Transverse colon (tissue), 4 donors: ENCODE measurements at places on chromosomes 4 and X. TPM values are rescaled to one million over a fixed set of nuclear protein-coding genes. Genes with fewer than 3 reads are reported as not detected.

FRAS1 gene
- total RNA-seq = 1.8 TPM

DNA sequence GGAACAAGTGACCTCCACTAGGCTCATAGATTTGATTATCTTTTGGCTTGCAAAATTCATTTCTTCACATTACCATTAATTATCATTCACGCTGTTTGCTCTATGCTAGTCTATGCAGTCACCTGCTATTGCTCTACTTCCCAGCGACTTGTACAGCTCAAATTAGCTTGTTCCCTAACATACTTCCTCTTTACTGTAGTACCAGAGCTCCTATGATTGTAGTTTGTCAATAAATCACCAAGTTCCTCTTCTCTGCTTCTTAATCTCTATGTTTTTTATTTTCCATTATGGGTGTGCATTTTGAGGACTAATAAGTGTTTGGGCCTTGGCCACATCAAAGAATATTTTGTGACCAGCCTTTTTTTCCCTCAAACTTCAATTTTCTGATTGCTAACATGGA is 6.2 kb upstream of the GSPT2 start:
- H3K36me3 ChIP-seq = no peaks in the 10 kb centered on the region
- DNase-seq = no peak
- H3K27me3 ChIP-seq = no peaks in the 10 kb centered on the region
- H3K4me3 ChIP-seq = no peak overlapping the region
- H3K4me1 ChIP-seq = no peaks in the 10 kb centered on the region

GRCh38 chr4:42080306-42080705 is 72.1 kb downstream of the BEND4 start:
- H3K4me3 ChIP-seq = no peak overlapping the region
- H3K27me3 ChIP-seq = no peaks in the 10 kb centered on the region
- H3K27ac ChIP-seq = no peak overlapping the region

HAND2 gene
- 38.4 TPM for total RNA-seq

- H3K36me3 ChIP-seq = no peaks in the 10 kb centered on the region
- no peak for DNase-seq
- no peaks in the 10 kb centered on the region for H3K27me3 ChIP-seq
- H3K4me1 ChIP-seq = no peaks in the 10 kb centered on the region
- no peak overlapping the region for H3K4me3 ChIP-seq
- H3K27ac ChIP-seq = no peak overlapping the region
Observed at GRCh38 chrX:123013141-123013540, 170.9 kb upstream of the GRIA3 start.

DNA sequence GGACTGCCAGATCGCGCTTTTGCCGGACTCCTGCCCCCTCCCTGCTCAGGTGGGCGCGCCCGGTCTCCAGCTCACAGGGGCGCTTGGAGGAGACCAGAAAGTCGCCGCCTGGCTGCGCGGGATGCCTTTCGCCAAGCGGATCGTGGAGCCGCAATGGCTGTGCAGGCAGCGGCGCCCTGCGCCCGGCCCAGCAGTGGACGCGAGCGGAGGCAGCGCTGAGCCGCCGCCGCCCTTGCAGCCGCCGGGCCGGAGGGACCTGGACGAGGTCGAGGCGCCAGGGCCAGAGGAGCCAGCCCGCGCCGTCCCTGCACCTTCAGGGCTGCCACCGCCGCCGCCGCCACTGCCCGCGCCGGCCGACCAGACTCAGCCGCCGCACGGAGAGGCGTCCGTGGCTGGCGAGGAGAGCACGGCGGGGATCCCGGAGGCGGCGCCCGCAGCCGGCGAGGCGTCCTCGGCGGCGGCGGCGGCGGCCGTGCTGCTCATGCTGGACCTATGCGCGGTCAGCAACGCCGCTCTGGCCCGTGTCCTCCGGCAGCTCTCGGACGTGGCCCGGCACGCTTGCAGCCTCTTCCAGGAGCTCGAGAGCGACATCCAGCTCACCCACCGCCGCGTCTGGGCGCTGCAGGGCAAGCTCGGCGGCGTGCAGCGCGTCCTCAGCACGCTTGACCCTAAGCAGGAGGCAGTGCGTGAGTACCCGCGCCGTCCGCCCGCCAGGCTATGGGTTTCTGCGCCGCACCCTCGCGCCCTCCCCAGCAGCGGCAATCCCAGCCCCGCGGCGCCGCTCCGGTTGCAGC is 834 bp downstream of the NHS start:
- H3K4me3 ChIP-seq = peak overlapping the region; percentile 48
- no peaks in the 10 kb centered on the region for H3K36me3 ChIP-seq
- peak overlapping the region; percentile 75 for H3K27ac ChIP-seq

DNA sequence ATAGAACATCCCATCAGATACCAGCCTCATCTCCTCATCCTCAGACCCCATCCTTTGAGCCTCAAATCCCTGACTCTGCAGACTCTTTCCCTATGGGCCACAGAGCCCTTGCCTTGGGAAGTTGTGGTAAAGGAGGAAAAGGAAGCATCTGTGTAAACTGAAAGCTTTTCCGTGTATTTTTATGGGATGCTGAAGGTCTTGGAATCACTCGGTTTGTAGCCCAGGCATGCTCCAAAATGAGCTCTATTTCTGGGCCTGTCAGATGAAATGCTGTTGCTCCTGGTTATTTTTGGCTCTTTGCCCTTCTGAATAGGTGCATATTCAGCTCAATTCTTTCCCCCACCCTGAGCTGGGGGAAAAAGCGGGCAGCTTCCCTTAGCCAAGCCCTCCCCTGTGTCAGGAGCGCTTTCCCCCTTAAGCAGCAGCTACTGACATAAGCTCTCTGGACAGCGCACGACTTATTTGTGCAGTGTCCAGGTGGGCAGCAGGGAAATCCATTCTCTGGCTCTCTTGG is 5.0 kb upstream of the SEL1L3 start:
- no peak overlapping the region for H3K27ac ChIP-seq
- no peaks in the 10 kb centered on the region for H3K4me1 ChIP-seq
- H3K36me3 ChIP-seq = no peaks in the 10 kb centered on the region
- DNase-seq = no peak

WDR44 gene
- 10.8 TPM for total RNA-seq

PNMA5 gene
- not detected for total RNA-seq

GRCh38 chr4:118158763-118159375 is 124.6 kb downstream of the NDST3 start:
- H3K27me3 ChIP-seq = no peaks in the 10 kb centered on the region
- DNase-seq = no peak
- no peak overlapping the region for H3K4me3 ChIP-seq
- H3K4me1 ChIP-seq = no peaks in the 10 kb centered on the region
- no peak overlapping the region for H3K27ac ChIP-seq

GRCh38 chr4:112055100-112055499 is 90.2 kb upstream of the FAM241A start:
- no peaks in the 10 kb centered on the region for H3K4me1 ChIP-seq
- H3K4me3 ChIP-seq = no peak overlapping the region
- H3K36me3 ChIP-seq = no peaks in the 10 kb centered on the region

EBP gene
- total RNA-seq = 59.5 TPM

DNA sequence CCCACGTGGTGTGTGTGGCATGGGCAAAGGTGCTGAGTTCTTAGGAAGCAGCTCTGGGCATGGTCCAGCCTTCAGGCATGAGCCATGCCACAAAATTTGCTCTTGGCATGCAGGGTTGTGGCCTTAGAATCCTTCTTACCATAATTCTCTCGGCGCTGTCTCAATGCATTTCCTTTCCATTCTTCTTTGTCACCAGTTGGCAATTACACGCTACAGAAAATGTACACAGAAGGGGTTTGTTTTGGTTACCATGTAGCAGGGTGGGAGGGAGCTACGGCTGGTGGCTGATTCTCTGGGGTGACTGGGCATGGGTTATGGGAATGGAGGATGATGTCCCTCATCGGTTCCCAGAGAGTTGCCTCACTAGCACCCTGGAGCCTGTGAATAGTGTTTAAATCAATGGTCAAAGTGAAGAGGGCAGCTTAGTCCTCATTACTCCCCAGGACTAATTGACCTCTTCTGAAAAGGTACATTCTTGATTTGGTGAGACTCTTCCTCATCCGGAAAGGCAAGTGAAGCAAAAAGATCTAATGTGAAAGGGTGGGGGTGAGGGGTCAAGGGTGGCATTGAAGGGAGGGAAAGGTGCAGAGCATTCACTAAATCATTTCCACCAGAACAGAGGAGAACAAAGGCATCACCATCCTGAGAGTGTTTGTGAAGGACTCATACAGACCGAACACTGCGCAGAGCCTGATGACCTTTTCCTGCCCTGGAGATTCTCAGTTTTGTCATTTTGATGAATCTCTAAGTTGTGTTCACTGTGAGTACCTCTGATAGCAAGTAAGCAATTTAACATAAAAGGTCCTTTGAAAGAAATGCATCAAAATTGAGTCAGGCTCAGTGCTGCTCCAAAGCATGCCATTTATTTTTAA is 199.8 kb upstream of the SFRP2 start:
- H3K4me3 ChIP-seq = no peak overlapping the region
- no peaks in the 10 kb centered on the region for H3K27me3 ChIP-seq
- no peak overlapping the region for H3K27ac ChIP-seq
- no peaks in the 10 kb centered on the region for H3K36me3 ChIP-seq
- no peaks in the 10 kb centered on the region for H3K4me1 ChIP-seq
- no peak for DNase-seq

DNA sequence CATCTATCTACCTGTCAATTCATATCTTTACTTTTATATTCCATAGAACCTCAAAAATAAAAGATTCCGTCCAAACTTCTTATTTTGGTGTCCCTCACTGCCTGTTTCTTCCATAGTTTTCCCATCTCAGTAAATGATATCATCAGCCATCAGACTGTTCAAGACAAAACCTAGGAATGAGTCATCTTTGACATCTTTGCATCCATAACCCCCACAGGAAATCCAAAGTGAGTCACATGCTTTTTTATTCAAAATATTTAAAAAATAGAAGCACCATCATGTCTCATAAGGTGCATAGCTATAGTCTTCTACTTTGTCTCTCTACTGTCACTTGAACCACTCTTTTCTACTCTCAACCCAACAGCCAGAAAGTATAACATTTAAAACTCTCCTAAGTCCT is 29.9 kb upstream of the CXXC4 start:
- H3K27me3 ChIP-seq = no peaks in the 10 kb centered on the region
- no peaks in the 10 kb centered on the region for H3K4me1 ChIP-seq
- no peak overlapping the region for H3K4me3 ChIP-seq
- no peak for DNase-seq

DNA sequence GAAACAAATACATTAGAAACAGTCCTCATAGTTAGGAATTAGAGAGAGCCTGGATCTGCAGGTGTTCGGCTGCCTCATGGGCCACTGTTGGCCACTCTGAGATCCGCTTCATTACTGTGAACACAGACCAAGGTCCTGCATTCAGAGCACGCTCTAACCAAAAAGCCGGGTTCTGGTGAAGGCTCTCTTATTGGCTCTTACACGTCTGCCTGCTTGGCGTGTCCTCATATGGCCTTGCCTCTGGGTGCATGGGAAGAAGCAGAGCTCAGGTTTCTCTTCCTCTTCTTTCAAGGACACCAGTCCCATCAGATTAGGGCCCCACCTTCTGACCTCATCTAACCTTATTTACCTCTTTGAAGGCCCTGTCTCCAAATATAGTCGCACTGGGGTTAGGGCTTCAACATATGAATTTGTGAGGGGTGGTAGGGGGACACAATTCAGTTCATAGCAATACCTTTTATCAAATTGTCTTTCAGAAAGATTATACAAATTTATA is 37.1 kb upstream of the ELF2 start:
- no peaks in the 10 kb centered on the region for H3K4me1 ChIP-seq
- peak; percentile 46 for DNase-seq
- no peak overlapping the region for H3K4me3 ChIP-seq
- H3K27me3 ChIP-seq = no peaks in the 10 kb centered on the region

DNA sequence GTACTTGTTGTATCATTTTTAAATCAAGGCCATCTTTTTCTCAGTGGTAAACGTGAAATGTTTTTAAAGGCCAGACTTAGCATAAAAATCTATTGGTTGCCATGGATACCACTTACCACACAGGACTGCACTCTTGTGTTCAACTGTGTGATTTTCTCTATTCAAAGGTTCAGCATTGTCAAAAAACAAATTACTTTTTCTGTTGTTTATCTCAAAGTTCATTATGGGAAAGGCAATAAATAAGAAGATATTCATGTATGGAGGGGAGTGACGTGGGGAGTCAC is 231.0 kb upstream of the GATB start:
- H3K4me1 ChIP-seq = peaks cover 4% of the 10 kb centered on the region
- no peak overlapping the region for H3K27ac ChIP-seq
- no peaks in the 10 kb centered on the region for H3K36me3 ChIP-seq
- no peak overlapping the region for H3K4me3 ChIP-seq
- no peaks in the 10 kb centered on the region for H3K27me3 ChIP-seq

DNA sequence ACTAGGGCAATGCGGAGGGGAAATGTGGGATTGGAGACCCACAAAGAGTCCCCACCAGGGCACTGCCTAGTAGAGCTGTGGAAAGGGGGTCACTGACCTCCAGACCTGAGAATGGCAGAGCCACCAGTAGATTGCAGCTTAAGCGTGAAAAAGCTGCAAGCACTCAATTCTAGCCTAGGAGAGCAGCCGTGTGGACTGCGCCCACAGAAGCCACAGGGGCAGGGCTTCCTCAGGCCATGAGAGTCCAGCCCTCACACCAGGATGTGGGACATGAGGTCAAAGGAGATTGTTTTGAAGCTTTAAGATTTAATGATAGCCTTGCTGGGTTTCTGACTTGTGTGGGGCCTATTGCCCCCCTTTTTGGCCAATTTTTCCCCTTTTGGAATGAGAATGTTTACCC is 379.0 kb downstream of the INPP4B start:
- no peak overlapping the region for H3K4me3 ChIP-seq
- H3K27ac ChIP-seq = no peak overlapping the region
- H3K4me1 ChIP-seq = no peaks in the 10 kb centered on the region
- no peaks in the 10 kb centered on the region for H3K27me3 ChIP-seq
- DNase-seq = no peak

ASB9 gene
- total RNA-seq = not detected

DNA sequence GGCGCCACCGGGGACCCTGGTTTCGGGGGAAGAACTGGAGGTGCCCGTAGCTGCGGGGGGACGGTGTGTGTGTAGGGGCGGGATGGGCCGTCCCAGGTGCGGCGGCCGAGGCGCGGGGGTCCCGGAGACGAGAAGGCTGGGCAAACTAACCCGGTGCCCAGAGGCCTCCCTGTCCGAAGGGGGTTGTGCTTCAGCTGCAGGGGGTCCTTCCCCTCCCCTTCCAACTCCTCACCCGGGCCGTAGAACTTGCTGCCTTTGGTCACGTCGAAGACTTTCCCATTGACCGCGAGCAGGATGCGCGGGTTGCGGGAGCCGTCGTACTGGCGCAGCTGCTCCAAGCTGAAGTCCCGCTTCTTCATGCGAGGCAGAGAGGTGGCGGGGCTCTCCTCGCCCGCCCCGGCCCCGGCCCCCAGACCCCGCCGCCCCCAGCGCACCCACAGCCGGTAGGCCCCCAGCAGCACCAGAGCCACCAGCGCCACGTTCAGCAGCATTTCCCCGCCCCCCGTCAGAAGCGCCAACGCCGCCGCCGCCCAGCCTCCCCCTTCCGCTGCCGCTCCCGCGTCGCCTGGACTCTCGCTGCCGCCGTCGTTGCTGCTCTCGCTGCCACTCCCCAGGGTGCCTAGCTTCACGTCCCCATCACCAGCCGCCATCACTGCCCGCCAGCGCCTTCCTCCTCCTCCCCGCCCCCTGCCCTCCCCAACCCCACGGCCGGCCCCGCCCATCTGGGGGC is at the start of gene PGRMC2:
Gene PGRMC2 (minus strand): TSS at position 673 of the 730 bp plus-strand sequence. CDS start 23 bp downstream, at position 650.
- H3K36me3 ChIP-seq = no peaks in the 10 kb centered on the region
- peak within 1 kb of the TSS; percentile 98 for H3K4me3 ChIP-seq
- H3K27ac ChIP-seq = peak within 1 kb of the TSS; percentile 94

- peaks cover 73% of the 10 kb centered on the region for H3K4me1 ChIP-seq
- H3K36me3 ChIP-seq = no peaks in the 10 kb centered on the region
- peak overlapping the region; percentile 82 for H3K27ac ChIP-seq
- peak overlapping the region; percentile 9 for H3K4me3 ChIP-seq
Observed at GRCh38 chr4:2800691-2801596, 8.1 kb downstream of the SH3BP2 start.

AGTR2 gene
- not detected for total RNA-seq

GRCh38 chrX:101347859-101348451 is 587 bp downstream of the TIMM8A start:
- H3K4me3 ChIP-seq = peak overlapping the region; percentile 74
- H3K27ac ChIP-seq = peak overlapping the region; percentile 84
- no peaks in the 10 kb centered on the region for H3K36me3 ChIP-seq
- no peaks in the 10 kb centered on the region for H3K27me3 ChIP-seq
